ENCODE measurements at places on chromosomes 3 and 15. TPM values are rescaled to one million over a fixed set of nuclear protein-coding genes. Genes with fewer than 3 reads are reported as not detected.

RBP2 gene
- total RNA-seq = not detected

ETV5 gene
- 34.6 TPM for total RNA-seq

CNTN4 gene
- 13.4 TPM for total RNA-seq

DPPA4 gene
- not detected for total RNA-seq

CMTM6 gene
- 63.3 TPM for total RNA-seq

RNF168 gene
- 19.5 TPM for total RNA-seq

ADGRG7 gene
- total RNA-seq = not detected

FSIP1 gene
- 2.4 TPM for total RNA-seq

MESP1 gene
- 2.1 TPM for total RNA-seq

TMEM40 gene
- not detected for total RNA-seq

ILDR1 gene
- total RNA-seq = 17.7 TPM

EIF4E3 gene
- 37.1 TPM for total RNA-seq

SMAD6 gene
- 23.0 TPM for total RNA-seq

MEGF11 gene
- total RNA-seq = 41.8 TPM

GOLGA6L7 gene
- not detected for total RNA-seq

GRAMD1C gene
- 21.0 TPM for total RNA-seq

PPM1L gene
- total RNA-seq = 13.8 TPM

NR2E3 gene
- 0.19 TPM for total RNA-seq

RBSN gene
- 24.0 TPM for total RNA-seq

ANAPC13 gene
- total RNA-seq = 55.3 TPM

CLDN11 gene
- total RNA-seq = 2.4 TPM

AMT gene
- 15.2 TPM for total RNA-seq

TP63 gene
- total RNA-seq = 1.1 TPM

CD200R1 gene
- total RNA-seq = 2.2 TPM

SLC22A13 gene
- total RNA-seq = 0.16 TPM

OSBPL10 gene
- 89.3 TPM for total RNA-seq

IFT80 gene
- total RNA-seq = 36.6 TPM

TRIM59 gene
- total RNA-seq = 4.8 TPM

ATP2B2 gene
- 0.19 TPM for total RNA-seq

GOLGA6D gene
- not detected for total RNA-seq

UBA7 gene
- total RNA-seq = 102 TPM

RAB6B gene
- 17.7 TPM for total RNA-seq

HYAL1 gene
- total RNA-seq = 47.5 TPM

AHSG gene
- total RNA-seq = not detected

GP9 gene
- total RNA-seq = not detected

COL7A1 gene
- total RNA-seq = 13.1 TPM
